ENCODE measurements at places on chromosomes 11 and 22.

DNA sequence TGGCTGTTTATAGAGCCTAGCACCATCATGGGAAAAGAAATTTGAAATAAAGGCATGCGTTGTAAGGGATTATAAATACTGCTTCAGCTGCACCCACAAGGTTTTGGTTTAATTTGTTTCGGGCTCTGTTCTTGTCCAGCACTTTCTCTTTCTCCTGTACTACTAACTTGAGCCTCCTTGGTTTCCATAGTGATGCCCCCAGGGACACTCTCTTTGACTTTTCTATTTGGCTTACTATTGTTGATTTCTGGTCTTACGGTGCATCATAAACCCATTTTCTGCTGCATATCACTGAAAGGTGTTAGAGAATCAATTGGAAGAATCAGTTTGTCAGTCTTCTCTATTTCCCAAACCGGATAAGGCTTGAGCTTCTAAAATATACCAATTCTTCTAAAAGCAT lies 1674.3 kb upstream of the RAG2 start:
- DNase-seq: no peak

GRCh38 chr22:29016067-29016938 lies 45.3 kb downstream of the C22orf31 start:
- no peak for DNase-seq

DNA sequence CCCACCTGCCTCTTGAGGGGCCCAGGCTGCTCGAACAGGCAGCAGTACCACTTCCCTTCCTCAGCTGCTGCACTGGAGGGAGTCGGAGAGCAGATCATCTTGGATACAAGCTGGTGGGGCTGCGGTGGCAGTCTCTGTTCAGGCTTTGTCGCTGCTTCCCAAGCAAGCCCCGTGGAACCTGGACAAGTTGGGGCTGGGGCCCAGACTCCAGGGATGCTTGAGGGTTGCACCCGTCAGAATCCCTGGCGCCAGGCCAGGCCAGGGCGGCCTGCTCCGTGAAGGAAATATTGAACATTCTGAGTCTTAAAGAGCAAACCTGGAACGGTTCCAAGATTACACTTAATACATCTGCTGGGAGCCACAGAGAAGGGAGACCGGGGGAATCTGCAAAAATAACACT lies 310.1 kb upstream of the SORL1-AS1 start:
- no peak for DNase-seq

GRCh38 chr11:3010521-3011275 lies 18.6 kb upstream of the NAP1L4 start:
- no peak for DNase-seq

- DNase-seq: peak; percentile 24
Observed at GRCh38 chr11:77113382-77114088, 10.9 kb downstream of the OMP start.
